ENCODE measurements at places on chromosomes 7 and 10.
A peak's percentile ranks its signal among the peaks of the same experiment; 100 is the strongest.

DNA sequence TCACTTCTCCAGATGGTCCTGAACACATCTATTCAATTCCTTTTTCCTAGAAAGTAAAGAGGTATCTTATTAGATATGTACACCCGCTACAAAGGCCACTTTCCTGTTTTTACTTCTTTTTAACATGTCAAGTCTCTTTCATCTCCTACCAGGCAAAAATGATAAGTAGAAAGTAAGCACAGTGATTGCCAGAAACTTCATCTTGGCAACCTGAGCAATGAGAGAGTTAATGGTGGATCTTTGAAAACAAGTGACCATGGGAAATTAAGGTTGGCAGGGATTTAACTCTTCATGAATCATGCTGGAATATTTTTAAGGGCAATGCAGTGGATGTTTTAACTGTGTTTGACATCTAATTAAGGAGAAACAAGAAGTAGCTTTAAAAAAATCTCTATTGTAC, 2.7 kb downstream of the SEMA3A start:
- DNase-seq: no peak

DNA sequence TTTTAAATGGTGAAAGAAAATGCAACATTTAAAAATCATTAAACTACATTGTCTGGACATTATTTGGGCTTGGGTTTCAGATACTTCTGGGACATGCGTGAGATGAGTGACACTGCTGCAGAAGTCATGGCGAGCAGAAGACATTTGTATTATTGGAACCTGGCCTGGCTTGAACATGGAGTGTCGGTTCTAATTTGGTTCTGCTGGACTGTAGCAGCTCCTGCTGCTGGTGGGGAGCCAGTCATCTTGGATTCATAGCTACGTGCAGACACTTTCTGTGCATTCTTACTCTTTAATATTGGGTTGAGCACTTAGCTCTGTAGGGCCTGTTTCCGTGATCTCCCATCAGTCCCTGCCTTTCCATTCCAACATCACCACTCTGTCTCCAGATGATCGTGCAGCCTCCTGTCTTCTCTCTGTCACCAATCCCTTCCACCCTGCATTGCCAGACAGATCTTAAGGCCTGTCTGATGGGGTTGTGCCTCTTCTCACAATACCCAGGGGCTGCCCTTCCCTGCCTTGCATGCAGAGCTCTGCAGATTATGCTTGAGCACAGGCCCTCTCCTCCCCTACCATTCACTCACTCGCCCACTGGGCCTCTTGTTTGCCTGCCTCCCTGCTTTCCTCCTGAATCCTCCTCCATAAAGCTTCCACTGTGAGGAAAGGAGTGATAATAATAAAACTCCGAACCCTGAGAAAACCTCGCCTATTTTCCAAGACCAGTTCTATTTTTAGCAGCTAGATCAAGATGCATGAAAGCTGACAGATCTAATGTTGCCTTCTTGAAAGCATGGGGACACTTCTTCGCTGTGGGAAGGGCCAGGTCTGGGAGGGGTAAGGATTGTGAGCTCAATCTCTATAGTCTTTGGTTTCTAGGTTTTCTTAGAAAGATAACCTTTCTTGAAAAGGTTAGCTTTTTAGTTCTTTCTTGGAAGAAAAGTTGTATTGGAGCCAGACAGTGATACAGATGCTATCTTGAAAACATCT, 32.9 kb downstream of the CELF2 start:
- no peak for DNase-seq

DNA sequence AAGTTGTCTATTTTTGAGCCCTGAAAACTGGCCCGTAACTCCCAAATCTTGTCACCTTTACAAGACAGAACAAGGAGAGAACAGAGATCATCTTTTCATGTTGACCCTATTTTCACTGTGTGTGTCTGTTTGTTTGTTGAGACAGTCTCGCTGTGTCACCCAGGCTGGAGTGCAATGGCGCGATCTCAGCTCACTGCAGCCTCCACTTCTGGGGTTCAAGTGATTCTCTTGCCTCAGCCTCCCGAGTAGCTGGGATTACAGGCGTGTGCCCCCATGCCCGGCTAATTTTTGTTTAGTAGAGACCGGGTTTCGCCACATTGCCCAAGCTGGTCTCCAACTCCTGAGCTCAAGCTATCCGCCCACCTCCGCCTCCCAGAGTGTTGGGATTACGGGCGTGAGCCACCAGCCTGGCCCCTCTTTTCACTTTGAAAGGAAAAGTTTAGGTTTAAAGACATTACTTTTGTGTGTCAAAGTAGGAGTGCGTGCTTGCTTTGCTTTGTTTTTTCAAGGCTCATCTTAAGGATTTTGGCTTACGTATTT, 32.1 kb downstream of the FOXK1 start:
- no peak for DNase-seq

- no peak for DNase-seq
Measured at GRCh38 chr10:131004276-131004675, 307.2 kb downstream of the TCERG1L start.

DNA sequence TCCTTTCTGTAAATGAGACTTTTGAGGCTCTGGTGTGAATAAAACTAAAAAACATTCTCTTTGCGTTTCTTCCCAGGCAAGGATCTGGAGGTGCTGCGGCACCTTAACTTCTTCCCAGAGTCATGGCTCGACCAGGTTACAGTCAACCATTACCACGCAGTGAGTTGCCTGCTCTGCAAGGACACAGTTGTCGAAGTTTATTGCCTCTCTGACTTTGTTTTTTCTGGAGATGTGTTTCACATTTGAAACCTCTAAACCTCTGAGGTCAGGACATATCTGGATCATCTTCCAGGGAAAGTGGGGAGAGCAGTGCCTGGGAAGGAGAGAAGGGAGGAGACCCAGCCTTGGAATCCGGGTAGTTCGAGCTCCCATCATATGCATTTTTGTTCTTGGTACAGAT, 43.4 kb upstream of the PLEKHA1 start:
- DNase-seq: no peak

DNA sequence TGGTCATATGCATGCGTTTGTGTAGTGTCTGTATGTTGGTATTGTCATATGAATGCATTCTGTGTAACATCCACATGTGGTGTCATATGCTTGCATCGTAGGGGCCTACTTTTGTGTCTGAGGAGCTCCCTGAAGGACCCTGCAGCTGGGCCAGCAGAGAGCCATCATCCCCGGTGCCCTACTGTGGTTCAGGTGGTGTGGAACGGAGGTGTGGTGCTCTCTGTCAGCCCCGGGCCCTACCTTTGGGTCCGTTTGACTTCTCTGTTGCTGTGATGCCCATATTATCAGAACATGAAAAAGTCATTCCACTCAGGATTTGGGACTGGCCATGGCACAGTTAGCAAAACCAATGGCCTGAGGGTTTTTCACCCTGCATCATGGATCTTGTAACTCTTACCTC, 217.9 kb downstream of the ADARB2 start:
- DNase-seq: no peak

- DNase-seq: no peak
Measured at GRCh38 chr10:128008521-128009250, 101.8 kb downstream of the PTPRE start.

DNA sequence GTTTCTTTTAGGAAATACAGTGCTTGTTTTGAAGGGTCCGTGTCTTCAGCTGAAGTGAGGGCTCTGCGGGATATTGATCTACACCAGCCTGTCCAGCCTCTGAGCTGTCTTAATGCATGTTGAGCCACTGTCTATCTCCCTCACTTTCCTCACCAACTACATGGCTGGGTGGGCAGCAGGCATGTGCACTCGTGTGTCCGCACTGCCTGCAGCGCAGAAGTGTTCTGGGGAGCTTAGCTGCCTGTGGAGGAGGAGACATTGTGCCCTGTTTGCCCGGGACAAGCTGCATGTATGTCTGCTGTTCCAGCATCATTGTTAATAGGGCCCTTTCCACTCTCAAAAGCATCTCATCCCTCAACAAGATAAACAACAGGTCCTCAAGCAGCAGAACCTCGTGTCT, 133.1 kb upstream of the EEPD1 start:
- no peak for DNase-seq

DNA sequence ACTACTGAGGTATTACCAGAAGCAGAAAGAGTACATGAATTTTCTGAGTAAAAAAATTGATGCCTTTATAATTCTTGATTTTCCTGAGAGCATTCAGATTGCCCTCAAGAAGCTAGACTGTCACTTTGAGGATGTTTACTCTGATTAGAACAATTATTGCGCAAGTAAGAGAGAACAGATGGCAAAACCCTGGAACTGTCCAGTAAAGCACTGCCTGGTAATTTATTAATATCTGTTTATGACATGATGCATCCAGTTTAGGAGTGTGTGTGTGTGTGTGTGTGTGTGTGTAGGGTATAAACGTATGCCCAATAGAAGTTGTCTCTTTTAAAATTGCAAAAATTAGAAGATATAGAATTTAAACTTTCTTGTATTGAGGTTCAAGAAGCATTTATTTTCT, 379.7 kb downstream of the PHTF2 start:
- DNase-seq: no peak

- DNase-seq: no peak
Measured at GRCh38 chr7:77918676-77919075, 120.1 kb downstream of the PHTF2 start.

- no peak for DNase-seq
Measured at GRCh38 chr7:140403878-140404564, at the start of gene RAB19. RAB19 (plus strand) TSS chr7:140404058; CDS start chr7:140407647, 3,589 bp downstream.

GRCh38 chr10:78483641-78484040, 450.0 kb downstream of the RPS24 start:
- DNase-seq: no peak

DNA sequence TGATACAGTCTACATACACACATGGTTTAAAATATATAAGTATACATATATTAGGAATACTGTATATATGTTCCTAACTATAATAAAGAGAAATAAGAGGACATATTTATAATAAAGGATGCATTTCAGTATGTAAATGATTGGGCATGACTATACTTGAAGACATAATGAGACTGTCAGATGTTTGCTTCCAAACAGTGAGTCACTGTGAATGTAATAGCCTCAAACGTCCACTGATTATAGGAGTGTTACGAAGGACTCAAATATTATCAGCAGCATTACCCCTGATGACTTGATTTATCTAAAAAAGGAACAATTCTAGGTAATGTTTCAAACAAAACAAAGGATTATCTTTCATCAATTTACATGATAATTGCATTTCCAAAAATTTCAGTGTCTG, 39.9 kb upstream of the NRBF2 start:
- no peak for DNase-seq

DNA sequence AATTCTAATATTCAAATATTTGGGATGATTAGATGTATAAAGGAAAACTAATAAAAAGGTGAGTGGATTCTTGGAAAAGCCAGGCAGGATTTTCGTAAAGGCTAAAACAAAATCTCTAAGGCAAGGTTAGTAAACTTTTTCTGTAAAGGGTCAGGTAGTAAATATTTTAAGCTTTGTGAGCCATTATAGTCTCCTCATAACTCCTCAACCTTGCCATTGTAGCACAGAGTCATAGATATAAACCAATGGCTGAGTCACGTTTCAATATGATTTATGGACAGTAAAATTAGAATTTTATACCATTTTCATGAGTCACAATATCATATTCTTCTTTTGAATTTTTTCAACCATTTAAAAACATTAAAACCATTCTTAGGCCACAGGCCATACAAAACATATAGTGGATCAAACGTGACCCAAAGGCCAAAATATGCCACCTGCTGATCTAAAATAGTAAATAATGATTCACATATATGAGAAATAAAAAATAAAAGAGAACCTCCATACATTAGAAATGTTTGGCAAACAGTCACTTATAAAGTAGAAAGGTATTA, 651.8 kb upstream of the LRRTM3 start:
- no peak for DNase-seq

GRCh38 chr7:50418526-50419290, 31.4 kb downstream of the FIGNL1 start:
- DNase-seq: no peak

DNA sequence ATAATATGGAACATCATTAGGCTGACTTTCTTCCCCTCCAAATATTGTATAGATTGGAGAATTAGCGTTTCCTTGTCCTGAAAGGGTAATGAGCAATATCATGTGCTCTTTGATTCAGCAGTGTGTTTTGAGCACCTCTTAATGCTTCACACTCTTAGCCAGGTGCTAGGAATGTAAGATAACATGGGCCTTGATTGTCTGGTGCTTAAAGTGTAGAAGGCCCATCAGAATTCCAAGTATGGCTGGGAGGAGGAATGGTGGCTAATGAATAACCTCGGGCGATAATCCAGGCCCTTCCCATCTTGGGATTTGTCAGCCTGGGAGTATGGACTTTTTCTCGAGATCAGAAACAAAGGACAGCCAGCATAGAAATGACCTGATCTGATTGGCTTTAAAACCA, 8.6 kb downstream of the TSPAN13 start:
- DNase-seq: no peak

DNA sequence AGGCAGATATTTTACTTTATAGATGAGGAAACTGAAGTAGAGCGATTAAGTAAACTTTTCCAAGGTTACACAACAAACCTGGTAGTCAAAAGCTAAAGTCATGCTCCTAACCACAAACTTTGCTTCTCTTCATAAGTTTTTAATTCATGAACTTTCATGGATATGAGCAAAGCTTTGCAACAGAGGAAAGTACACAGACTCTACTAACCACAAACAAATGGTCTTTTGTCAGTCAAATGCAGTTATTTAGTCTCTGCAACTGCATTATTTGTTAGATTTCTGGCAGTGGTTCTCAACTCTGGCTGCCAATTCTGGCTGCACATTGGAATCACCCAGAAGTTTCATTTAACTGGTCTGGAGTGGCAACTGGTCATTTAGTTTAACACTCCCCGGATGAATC, 140.6 kb upstream of the TMEM168 start:
- DNase-seq: peak; percentile 13

GRCh38 chr7:110486549-110486948, 604.4 kb upstream of the LRRN3 start:
- no peak for DNase-seq

DNA sequence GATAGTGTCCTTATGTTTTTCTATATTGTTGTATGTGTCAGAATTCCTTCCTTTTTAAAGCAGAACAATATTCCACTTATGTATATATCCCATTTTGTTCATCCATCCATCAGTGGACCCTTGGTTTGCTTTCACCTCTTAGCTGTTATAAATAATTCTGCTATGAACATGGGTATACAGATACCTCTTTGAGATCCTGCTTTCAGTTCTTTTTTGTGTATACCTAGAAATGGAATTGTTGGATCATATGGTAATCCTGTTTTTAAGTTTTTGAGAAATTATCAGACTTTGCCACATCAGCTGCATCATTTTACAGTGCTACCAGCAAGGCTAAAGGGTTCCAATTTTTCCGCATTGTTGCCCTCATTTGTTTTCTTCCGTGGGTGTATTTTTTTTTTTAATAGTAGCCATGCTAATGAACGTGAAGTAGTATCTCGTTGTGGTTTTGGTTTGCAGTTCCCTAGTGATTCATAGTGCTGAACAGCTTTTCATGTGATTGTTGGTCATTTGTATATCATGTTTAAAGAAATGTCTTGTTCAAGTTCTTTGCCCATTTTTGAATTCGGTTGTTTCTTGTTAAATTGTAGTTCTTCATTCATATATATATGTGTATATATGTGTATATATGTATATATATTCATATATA, 87.8 kb downstream of the LCOR start:
- DNase-seq: no peak

GRCh38 chr7:94486216-94486615, 23.4 kb upstream of the CASD1 start:
- DNase-seq: peak; percentile 5
